GM12864 (cell line): ENCODE measurements at places on chromosomes 6 and 20.

DNA sequence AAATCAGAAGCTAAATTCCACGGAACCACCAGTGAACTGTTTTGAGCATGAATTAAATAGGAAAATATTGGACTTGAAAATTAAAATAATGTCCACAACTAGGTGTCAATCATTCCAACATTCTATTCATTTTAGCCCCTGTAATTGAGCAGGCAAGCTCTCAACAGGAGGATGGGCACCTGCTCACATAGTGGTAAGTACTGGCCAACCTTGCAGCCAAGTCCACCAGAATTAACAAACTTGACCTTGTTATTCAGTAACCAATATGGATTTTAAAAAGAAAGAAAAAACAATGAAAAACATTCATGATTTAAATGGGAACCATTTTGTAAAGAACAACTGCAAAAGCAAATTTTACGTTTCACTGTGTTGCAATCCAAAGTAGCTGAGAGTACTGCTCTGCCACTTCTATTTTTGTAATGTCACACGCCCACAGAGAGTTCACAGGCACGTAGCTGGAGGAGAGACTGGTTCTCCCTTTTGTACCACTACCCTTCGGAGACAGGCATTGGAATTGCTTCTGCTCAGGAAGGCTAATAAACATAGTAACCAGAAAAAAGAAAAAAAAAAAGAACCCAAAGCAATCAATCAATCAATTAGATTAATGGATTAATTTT, 75.2 kb upstream of the F13A1 start:
- no peak for DNase-seq

DNA sequence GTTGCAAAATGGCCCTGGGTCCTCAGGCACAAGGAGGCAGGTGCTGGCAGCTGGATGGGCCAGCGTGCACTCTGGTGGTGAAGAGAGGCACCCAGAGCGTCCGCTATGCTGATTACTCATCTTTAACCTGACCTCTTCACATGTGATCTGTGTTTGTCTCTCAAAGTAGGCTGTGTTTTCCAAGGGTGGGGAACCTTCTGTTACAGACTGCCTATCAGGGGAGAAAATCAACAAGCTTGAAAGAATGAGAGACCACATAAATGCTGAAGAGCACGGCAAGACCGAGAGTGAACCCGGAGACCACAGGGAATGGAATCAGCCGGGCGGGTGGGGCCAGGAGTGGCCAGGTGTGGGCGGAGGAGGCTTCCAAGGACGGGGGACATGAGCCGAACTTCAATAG, 16.2 kb downstream of the BNIP5 start:
- no peak for DNase-seq

GRCh38 chr6:148105695-148106094, 236.9 kb upstream of the SASH1 start:
- DNase-seq: no peak

GRCh38 chr6:106981926-106982325, 7.4 kb upstream of the CD24 start:
- DNase-seq: no peak

- no peak for DNase-seq
Observed at GRCh38 chr6:140708441-140708840, 1334.0 kb upstream of the CITED2 start.

- DNase-seq: no peak
Observed at GRCh38 chr6:55450005-55450404, 122.7 kb downstream of the GFRAL start.

DNA sequence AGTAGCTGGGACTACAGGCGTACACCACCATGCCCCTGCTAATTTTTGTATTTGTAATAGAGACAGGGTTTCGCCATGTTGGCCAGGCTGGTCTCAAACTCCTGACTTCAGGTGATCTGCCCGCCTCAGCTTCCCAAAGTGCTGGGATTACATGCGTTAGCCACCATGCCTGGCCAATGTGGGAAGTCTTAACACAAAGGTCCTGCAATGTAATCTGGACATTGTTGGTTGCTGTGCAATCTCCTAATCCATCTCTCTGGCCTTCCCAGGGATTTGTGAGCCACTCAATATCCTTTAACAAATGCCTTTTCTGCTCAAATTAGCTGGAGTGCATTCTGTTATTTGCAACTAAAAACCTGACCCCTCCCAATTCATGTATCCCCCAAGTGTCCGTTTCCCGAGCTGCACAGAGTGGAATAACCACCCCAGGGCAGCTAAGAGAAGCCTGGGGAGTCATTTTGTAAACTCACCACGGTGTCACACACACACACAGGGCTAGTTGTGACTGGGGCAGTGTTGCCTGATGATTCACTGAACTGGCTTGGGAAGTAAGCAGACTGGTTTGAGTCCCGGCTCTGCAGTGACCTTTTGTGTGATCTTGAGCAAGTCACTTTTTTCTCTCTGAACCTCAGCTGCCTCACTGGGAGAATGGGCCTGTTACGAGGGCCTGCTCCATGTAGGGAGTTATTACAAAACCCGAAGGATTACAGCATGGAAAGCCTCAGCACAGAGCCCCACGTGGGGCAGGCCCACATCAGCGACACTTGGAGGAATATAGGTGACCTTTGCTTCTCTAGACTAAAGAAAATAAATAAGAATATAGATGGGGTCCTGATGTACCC, 152.3 kb downstream of the ZMYND8 start:
- no peak for DNase-seq
